Diencephalon (tissue), 1 donor: ENCODE measurements at places on chromosomes 6 and 20. TPM values are rescaled to one million over a fixed set of nuclear protein-coding genes. Genes with fewer than 3 reads are reported as not detected.

CEBPB gene
- 2.8 TPM for total RNA-seq

KIF25 gene
- total RNA-seq, result not detected

XKR7 gene
- 10.1 TPM for total RNA-seq

DCDC2 gene
- 6.7 TPM for total RNA-seq

ARFGEF3 gene
- total RNA-seq, result 47.3 TPM

SCRT2 gene
- total RNA-seq, result 0.92 TPM

BANF2 gene
- not detected for total RNA-seq

PAX1 gene
- not detected for total RNA-seq

TMEM217 gene
- 1.8 TPM for total RNA-seq

BRPF3 gene
- 20.8 TPM for total RNA-seq

MATN4 gene
- total RNA-seq, result 4.8 TPM

ADGRB3 gene
- 183 TPM for total RNA-seq

SUMO4 gene
- 6.7 TPM for total RNA-seq

HSPA12B gene
- 3.2 TPM for total RNA-seq

PPIL6 gene
- total RNA-seq, result 32.5 TPM

EFCAB8 gene
- total RNA-seq, result not detected

ZNF391 gene
- 6.2 TPM for total RNA-seq

DYNLT2 gene
- total RNA-seq, result 2.5 TPM

TTPAL gene
- 20.3 TPM for total RNA-seq

RAET1G gene
- not detected for total RNA-seq

ZNF341 gene
- 2.3 TPM for total RNA-seq

ZFAND3 gene
- total RNA-seq, result 34.4 TPM

RBM24 gene
- 11.5 TPM for total RNA-seq

IPCEF1 gene
- total RNA-seq, result 13.6 TPM

VIP gene
- total RNA-seq, result 3.0 TPM

C4B gene
- total RNA-seq, result 47.7 TPM

BMP5 gene
- total RNA-seq, result 5.5 TPM

SPINT4 gene
- total RNA-seq, result not detected

CST5 gene
- not detected for total RNA-seq

IRF4 gene
- total RNA-seq, result not detected

PROKR2 gene
- 4.8 TPM for total RNA-seq

RUNX2 gene
- total RNA-seq, result 0.23 TPM

KCNB1 gene
- total RNA-seq, result 14.8 TPM

SNRPB2 gene
- total RNA-seq, result 56.5 TPM

SERPINB1 gene
- 7.2 TPM for total RNA-seq

HS3ST5 gene
- total RNA-seq, result 26.1 TPM

TDRD6 gene
- total RNA-seq, result 0.46 TPM

ADNP gene
- total RNA-seq, result 67.8 TPM

CCN6 gene
- not detected for total RNA-seq
